ENCODE measurements at places on chromosomes 5 and 9.

DNA sequence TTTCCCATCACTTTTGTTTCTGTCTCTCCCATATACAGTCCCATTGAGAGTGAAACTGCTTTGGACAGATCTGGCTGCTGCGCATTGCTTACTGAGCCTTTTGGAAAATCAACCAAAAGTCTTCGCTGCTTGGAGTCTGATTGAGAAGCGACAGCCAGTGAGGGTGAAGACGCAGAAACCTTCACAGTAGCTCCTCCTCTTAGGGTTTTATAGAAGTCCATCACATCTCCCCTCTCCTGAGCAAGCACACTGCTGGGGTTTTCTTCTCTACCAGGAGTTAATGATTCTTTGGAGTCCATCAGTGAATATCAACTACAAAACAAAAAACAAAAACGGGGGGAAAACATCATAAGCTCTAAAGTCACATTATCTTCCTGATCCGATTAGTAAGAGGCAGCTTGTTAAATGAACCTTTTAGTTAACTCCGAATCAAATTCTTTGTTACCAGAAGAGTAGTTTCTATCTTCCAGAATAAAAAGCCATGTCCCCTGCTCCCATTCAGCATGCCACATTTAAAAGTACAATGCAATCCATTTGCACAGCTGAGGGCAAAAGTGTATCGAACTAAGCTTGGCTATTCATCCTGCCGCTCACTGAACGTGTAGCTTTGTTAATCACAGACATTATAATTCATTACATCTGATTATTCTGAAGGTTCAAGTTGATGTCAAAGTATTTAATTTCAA lies 2.8 kb downstream of the NR3C1 start:
- no peak for DNase-seq

DNA sequence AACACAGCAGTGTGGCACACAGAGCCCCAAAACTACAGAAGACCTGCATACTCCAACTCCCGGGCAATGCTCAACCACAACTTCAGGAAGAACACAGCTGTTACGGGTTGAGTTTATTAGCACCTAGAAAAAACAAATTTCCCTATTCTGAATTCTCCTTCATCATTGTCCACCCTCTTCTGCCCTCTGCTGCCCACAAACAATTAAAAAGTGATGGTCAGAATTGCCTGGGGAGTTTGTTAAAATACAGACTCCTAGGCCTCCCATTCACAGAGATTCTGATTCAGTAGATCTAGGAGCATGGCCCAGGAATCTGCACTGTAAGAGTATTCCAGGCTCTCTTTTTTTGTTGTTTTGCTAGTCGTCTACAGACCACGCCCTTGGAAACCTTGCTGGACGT lies 310.6 kb downstream of the NDUFS4 start:
- no peak for DNase-seq

DNA sequence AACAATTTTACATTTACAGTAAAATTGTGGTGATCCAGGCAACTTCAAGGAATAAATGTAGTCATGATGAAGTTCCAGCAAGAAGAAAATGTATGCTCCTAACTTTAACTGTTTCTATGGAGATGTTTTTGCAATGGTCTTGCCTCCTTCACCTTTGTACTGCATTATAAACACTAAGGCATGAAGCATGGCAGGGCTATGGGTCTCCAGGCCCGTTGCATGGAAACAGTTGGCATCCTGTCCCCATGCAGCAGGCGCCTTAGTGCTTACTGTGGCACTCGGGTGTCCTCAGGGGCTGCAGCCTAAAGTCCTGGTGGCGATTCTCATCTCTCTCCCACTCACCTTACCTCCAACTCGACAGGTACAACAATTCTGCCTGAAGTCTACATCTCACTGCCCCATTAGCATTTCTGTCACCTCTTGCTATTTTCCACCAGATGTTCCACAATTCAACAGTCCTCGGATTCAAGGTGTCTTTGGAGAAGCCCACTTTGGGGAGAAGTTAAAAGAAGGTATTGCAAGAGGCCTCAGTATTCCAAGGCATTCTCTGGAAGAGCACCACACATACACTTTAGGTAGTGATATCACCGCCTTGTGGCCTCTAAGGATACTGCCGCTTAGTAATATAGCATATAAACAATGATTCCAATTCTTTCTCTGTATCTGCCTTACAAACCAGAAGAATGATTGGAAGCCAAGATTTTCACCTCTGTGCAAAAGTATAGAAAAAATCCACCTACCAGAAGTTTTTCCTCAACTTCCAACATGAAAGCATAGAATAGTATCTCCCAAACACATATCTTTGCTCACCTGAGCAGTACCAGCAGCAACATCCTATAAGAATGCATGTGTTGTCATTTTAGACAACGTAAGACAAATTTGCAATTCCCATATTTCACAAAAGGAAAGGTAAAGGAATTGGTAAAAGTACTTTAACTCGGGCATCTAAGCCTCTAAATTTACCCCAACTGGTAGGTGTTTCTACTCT lies 5.1 kb downstream of the LIFR start:
- DNase-seq: no peak

DNA sequence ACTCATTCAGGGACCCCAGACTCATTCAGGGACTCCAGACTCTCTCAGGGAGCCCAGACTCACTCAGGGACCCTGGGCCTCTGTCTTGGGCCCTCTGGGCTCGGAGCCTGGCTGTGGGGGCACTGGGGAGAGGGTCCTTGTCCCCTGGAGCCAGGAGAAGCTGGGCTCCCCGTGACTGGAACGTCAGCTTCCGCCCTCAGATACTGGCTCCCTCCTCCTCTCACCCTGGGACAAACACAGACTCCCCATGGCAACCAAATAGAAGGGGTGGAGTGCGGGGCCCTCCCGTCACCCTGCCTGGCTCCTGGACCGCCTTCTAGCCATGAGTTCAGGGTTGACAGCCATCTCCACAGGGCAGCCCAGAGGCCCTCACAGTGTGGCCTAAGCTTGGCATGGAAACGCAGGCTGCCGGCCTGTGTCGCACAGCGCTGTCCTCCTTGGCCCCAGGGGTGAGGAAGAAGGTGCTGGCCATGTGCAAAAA lies 27.6 kb downstream of the ZDHHC11B start:
- DNase-seq: no peak

GRCh38 chr9:110241260-110241857 lies 14.9 kb downstream of the TXN start:
- no peak for DNase-seq
